ENCODE measurements at places on chromosomes 7 and 10. TPM values are rescaled to one million over a fixed set of nuclear protein-coding genes. Genes with fewer than 3 reads are reported as not detected.

The SUMF2 gene
- 76.9 TPM for total RNA-seq

DNA sequence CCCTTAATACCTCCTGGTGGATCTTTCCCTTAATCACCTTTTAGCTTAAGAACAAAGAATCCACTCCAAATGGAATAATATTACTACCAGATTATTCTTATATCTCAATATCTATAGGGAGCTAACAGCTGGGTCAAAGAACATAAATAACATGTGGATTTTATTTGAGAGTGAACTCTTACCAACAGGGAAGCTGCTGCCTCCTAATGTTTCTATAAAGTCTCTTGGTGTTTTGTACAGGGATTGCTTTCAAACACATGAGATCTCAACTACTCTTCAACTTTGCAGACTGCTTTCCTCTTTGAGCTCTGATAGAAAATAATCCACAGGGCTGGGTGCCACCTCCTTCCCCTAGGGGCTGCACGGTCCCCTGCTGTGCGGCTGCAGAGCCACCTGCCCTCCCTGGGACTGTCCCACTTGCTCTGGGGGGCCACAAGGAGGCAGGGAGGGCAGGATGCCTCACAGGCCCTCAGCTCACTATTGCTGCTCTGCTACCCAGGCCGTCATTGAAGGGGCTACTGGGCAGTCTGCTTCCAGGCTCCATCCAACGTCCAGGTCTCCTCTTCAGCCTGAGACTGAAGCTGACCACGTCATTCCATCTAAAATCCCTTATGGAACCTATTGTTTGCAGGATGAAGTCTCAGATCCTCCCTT is 191.2 kb downstream of the CXCL12 start:
- peaks cover 13% of the 10 kb centered on the region for H3K4me1 ChIP-seq
- no peak for DNase-seq
- no peaks in the 10 kb centered on the region for H3K27me3 ChIP-seq

- H3K4me3 ChIP-seq: no peak overlapping the region
- no peaks in the 10 kb centered on the region for H3K4me1 ChIP-seq
- H3K27me3 ChIP-seq: no peaks in the 10 kb centered on the region
- no peak overlapping the region for H3K27ac ChIP-seq
- no peaks in the 10 kb centered on the region for H3K36me3 ChIP-seq
Measured at GRCh38 chr10:70265032-70265689, 18.6 kb downstream of the NPFFR1 start.

GRCh38 chr10:113865901-113866300 is 11.4 kb downstream of the NHLRC2 start:
- no peaks in the 10 kb centered on the region for H3K4me1 ChIP-seq
- H3K36me3 ChIP-seq: no peaks in the 10 kb centered on the region
- H3K4me3 ChIP-seq: no peak overlapping the region
- no peaks in the 10 kb centered on the region for H3K27me3 ChIP-seq
- DNase-seq: no peak
- H3K27ac ChIP-seq: no peak overlapping the region

DNA sequence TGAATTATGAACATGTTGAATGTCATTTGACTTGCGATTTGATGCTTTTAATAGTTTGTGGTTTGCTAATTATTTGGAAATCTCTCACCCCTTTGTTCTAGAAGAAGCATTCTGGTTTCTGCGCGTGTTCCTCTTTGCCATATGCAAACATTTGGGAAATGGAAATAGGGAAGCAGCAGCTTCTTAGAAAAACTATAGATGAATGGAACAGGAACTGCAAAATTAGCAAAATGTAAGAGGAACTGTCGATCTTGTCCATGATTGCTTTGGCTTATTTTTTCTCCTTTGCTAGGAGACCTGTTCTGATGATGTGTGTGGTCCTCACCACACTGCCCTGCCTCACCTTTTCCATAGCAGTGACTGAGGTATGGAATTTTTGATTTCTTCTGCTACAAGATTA is 19.0 kb downstream of the TMEM236 start:
- no peaks in the 10 kb centered on the region for H3K4me1 ChIP-seq
- no peaks in the 10 kb centered on the region for H3K27me3 ChIP-seq
- DNase-seq: no peak

DNA sequence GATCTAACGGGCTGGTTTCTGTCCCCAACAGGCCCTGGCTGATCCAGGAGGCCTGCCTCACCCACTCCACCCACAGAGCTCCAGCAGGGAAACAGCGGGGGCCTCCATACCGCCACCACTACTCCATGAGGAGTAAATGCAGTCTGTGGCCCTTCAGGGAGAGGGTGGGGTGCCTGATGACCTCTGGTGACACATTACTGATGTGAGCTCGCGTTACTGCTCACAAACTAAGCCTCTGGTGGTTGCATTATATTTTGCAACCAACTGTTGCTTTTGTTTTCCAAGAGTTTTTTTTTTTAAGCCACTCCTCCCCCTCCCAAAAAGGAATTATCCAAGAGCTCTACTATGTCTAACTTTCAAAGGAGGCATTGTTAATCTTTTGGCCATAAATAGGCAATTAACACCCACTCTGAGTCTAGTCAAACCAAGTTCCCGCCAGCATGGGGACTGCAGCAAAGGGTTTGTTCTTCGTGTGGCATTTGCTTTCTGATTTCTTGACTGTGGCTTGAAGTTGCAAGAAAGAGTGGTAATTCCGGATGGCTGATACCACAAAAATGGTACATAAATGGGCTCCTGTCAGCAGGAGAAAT is 72.6 kb downstream of the FAM53B start:
- H3K4me1 ChIP-seq: peaks cover 31% of the 10 kb centered on the region
- no peaks in the 10 kb centered on the region for H3K36me3 ChIP-seq
- H3K4me3 ChIP-seq: no peak overlapping the region
- H3K27me3 ChIP-seq: no peaks in the 10 kb centered on the region

The LEP gene
- not detected for total RNA-seq

- H3K27me3 ChIP-seq: no peaks in the 10 kb centered on the region
- no peak overlapping the region for H3K4me3 ChIP-seq
- DNase-seq: no peak
- no peak overlapping the region for H3K27ac ChIP-seq
- H3K4me1 ChIP-seq: no peaks in the 10 kb centered on the region
Measured at GRCh38 chr7:152968514-152968913, 209.0 kb downstream of the ACTR3B start.

Measured in ovary (tissue), 10 donors.